ENCODE measurements at places on chromosomes 16 and 17.
A peak's percentile ranks its signal among the peaks of the same experiment; 100 is the strongest.

GRCh38 chr16:89354325-89354724 lies 136.0 kb downstream of the ANKRD11 start:
- no peak for DNase-seq

- DNase-seq, result peak; percentile 26
Observed at GRCh38 chr17:43608313-43608712, 53.4 kb downstream of the MEOX1 start.

GRCh38 chr17:57285701-57286100 lies 29.4 kb downstream of the MSI2 start:
- DNase-seq, result no peak

- DNase-seq, result no peak
Observed at GRCh38 chr16:60463986-60464385, 1572.3 kb downstream of the CDH8 start.

GRCh38 chr16:38941-39892 lies 14.2 kb downstream of the POLR3K start:
- no peak for DNase-seq

DNA sequence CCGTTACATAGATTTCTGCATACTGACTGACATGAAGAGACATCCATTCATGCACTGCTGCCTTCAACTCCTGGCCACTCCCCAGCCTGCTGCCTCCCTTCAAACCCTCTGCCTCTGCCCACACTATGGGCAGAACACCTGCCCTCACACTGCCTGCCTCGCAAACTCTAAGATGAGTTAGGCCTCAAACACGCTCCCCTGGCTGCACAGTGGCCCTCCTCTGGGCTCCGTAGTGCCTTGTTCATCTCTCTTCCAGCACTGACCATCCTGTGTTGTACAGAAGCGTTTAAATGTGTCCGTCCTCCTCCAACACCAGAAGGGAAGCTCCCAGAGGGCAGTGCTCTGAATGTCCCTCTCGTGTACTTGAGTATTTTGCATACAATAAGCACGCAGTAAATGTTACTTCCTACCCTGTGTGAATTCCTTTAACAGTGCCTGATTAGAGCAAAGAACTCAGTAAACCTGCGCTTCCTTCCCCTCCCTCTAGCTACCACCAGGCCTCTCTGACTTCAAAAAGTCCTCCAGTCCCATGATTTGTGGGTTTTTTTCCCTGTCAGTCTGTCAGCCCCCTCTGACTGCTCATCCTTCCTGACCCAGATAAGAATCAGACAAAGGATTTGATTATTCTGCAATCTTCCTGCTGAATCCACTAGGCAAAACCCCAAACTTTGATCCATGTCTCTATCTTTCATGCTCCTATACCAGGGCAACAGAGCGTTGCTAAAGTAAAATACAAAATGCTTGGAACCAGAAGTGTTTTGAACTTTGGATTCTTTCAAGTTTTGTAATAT lies 3.9 kb downstream of the DHX33 start:
- DNase-seq, result no peak

DNA sequence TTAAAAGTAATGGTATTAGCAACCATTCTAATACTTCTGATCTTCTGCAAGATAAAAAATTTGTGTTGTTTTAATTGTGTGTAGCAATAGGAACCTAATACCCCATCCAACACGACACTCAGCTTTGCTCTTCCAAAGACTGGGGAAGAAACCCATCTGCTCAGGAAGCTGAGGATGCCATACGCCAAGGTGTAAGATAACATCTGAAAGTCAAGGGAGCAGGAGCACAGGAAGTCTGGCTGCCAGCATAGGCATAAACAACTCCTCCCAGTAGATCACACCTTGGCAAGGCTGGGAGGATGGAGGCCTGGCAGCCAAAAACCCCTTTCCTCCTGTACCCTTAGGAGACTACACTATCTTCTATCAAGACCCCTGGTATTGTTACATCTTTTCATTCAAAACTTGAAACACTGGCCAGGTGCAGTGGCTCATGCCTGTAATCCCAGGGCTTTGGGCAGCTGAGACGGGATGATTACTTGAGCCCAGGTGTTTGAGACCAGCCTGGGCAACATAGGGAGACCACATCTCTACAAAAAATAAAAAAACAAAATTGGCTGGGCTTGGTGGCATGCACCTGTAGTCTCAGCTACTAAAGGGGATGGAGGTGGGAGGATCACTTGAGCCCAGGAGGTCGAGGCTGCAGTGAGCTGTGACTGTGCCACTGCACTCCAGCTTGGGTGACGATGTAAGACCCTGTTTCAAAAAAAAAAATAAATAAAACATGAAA lies 5.7 kb upstream of the SPHK1 start:
- DNase-seq, result no peak

DNA sequence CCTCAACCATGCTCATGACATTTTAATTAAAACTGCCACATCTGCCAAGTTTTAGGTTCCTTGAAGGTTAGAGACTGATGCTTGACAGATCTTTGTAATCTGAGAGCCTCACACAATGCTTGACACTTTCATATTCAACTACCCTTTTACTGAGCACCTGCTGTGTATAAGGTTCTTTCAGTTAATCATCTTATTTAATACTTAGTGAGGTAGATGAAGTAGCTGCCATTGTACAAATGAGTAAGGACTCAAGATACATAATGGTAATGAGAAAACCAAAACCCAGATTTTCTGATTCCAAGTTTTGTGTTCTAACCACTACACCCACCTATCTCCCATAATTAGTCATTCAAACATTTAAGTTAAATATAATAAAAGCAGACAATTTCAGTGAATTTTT lies 35.4 kb upstream of the ARL6IP1 start:
- no peak for DNase-seq

GRCh38 chr16:69691980-69692911 lies 34.1 kb downstream of the NQO1 start:
- DNase-seq, result peak; percentile 29

GRCh38 chr16:60077861-60078260 lies 1343.7 kb upstream of the GOT2 start:
- no peak for DNase-seq

DNA sequence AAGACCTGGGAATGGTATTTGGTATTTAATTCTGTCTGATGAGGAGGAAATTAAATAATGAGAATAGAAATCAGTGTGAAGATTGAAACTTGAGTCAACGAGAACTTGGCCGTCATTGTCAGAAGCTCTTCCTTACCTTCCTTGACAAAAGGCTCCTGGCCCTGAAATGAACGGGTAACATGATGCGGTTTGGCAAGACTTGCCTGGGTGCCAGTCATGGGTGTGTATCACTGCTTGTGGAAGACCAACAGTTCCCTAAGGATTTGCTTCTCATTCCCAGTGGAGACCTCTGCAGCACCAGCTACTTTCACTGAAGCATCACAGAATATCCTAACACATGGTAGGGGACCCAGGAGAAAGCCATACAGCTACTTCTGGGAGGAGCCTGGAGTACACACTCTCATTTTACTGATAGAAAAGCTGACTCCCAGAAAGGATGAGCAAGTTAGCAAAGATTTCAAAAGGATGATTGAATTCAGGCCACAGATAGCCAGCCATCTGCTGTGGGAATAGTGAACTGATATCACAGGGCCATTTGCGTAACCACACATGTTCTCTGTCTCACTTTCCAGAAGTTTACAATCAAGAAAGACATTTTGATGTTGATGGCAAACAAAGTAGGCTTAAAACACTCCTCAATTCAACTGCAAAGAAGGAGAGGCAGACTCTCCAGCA lies 258.1 kb upstream of the SALL1 start:
- peak; percentile 21 for DNase-seq

DNA sequence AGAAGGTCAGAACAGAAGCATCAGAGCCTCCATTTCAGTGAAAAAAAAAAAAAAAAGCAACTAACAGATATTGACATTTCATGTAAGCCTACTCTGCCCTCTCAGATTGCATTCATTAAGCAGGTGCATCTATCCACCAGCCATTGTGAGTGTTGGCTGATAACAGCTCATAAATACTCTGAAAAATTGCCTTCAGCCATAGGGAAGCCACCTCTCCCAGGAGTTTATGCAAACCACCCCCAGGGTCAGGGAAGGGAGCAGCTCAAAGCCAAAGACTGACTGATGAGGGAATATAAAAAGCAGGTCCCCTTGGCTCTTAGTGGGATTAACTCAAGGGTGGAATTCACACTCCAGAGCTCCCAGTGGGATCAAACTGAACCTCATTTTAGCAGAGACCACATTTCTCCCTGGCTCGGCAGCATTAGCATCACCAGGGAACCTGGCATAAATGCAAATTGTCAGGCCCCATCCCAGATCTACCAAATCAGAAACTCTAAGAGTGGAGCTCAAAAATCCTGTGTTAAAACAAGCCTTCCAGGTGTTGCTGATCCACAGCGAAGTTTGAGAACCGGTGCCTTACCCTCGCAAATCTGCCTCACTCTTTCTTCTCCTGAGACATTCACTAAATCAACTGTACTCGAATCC lies 14.2 kb downstream of the APOH start:
- no peak for DNase-seq

- no peak for DNase-seq
Observed at GRCh38 chr17:73718912-73719311, 74.7 kb upstream of the SDK2 start.

GRCh38 chr16:17370731-17371285 lies 100.0 kb downstream of the XYLT1 start:
- no peak for DNase-seq

- DNase-seq, result no peak
Observed at GRCh38 chr16:68296291-68296690, 14.5 kb downstream of the SLC7A6OS start.

DNA sequence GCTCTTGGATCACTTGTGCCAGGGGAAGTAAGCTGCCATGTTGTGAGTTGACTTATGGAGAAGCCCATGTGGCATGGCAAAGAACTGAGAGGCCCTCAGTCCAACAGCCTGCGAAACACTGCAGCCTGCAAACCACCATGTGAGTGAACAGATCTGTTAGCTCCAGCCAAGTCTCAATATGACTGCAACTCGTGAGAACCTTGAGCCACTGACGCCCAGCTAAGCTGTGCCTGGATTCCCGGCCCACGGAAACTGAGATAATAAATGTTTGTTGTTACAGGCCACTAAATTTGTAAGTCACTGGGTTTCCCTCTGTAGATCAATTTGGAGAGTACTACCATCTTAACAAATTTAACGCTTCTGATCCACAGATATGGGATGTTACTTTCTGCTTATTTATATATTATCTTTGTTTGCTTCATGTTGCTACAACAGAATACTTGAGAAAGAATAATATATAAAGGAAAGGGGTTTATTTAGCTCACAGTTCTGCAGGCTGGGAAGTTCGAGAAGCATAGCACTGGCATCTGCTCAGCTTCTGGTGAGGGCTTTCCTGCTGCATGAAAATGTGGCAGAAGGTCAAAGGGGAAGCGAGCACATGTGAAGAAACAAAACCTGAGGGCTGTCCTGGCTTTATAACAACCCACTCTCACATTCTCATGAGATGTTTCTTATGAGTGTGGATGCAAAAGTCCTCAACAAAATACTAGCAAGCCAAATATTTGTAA lies 29.4 kb upstream of the ATP2A3 start:
- no peak for DNase-seq

GRCh38 chr17:56727876-56728617 lies 105.7 kb downstream of the C17orf67 start:
- no peak for DNase-seq

GRCh38 chr17:2929881-2930533 lies 133.4 kb downstream of the OR1D5 start:
- peak; percentile 39 for DNase-seq

DNA sequence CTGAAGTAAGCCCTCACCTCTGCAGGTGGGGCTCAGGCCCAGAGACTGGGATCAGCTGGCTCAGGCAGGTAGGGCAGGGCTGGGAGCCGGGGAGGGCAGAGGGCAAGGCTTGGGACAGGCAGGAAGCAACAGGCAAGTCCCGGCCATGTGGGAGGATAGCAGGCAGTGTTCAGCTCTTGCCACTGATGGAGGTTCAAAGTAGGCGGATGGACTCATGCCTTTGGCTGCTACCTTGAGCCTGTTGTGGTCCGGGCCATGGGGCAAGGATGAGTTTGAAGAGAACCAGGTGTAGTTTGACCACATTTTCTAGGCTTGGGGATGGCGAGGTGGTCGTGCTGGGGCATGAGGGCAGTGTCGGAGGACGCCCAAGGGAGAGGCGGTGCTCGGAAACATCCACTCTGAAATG lies 2.7 kb downstream of the PRCD start:
- no peak for DNase-seq

DNA sequence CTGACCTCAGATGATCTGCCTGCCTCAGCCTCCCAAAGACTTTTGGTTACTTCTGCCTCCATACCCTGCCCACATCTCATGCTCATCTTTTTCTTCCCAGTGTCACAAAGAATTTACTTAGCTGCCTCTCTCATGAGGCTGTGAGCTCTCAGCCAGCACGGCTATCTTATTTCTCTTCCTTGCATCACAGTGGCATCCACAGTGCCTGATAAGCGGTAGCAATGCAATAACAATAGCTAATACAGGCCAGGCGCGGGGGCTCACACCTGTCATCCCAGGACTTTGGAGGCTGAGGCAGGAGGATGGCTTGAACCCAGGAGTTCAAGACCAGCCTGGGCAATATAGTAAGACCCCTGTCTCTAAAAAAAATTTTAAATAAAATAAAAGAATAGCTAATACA lies 15.5 kb upstream of the MARVELD3 start:
- no peak for DNase-seq

DNA sequence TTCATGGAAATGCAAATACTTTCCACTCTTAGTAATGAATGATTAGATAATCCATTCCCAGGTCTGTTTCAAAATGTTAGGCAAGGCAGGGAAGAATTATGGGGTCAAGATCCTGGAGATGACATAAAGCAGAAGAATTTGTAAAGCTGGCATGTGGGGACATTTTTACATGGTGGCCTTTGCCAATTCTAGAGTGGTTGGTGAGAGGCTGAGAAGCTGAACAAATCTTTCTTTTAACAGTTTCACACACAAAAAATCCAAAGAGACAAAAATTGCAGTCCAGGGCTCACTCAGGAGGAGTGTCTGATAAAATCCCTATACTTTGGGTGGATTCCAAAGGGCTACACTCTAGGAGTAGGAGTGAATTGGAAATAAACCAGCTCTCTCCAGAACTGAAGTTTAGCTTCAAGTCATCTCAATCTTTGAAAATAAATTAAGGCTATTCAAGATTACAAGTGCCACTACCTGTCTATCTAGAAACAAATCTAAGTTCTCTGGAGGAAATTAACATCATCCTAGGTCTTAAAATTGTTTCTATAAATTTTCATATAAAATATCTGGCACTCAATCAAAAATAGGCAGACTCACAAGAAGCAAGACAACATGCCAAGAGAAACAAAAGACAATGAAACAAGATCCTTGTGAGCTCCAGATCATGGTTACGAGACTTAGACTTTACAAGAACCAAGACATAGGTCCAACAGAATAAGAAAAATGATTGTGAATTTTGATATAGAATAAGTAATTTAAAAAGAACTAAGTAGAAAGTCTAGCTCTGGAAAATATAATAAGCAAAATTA lies 113.0 kb upstream of the AXIN2 start:
- peak; percentile 58 for DNase-seq
